Epithelial cell of proximal tubule (primary cell): ENCODE measurements at places on chromosomes 12 and 14. TPM values are rescaled to one million over a fixed set of nuclear protein-coding genes. Genes with fewer than 3 reads are reported as not detected.

- no peak for DNase-seq
Measured at GRCh38 chr14:95516554-95517181, at the start of gene SYNE3. TSS of gene SYNE3 (minus strand) at chr14:95516650. CDS start at chr14:95475821, 40,829 bp downstream.

GRCh38 chr14:75961662-75962061 lies 20.1 kb downstream of the TGFB3 start:
- DNase-seq: no peak

SIX4 gene
- total RNA-seq: 9.5 and 11.4 TPM in 2 replicates

DNA sequence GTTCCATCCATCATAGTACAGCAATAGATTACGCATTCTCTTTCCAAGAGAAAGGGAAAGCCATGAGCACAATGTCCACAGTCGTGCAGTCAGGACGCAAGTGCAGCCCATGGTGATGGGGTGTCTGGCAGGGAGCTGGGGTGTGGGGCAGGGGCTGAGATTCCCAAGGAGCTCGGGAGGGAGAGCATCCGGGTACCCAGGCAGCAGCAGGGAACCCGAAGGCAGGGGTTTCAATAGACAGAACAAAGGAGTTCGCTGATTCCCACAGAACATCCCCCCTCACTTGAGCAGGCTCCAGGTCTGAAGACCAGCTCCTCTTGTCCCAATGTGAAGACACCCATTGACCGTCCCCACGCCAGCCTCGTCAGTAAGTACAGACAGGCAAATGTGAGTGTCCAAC lies 13.5 kb downstream of the ANHX start:
- DNase-seq: no peak

SERPINA9 gene
- not detected in 2 replicates for total RNA-seq

GRCh38 chr14:62062645-62063044 lies 300.4 kb downstream of the SNAPC1 start:
- no peak for DNase-seq

ASCL1 gene
- not detected in 2 replicates for total RNA-seq
